ENCODE measurements at places on chromosomes 4 and X.

DNA sequence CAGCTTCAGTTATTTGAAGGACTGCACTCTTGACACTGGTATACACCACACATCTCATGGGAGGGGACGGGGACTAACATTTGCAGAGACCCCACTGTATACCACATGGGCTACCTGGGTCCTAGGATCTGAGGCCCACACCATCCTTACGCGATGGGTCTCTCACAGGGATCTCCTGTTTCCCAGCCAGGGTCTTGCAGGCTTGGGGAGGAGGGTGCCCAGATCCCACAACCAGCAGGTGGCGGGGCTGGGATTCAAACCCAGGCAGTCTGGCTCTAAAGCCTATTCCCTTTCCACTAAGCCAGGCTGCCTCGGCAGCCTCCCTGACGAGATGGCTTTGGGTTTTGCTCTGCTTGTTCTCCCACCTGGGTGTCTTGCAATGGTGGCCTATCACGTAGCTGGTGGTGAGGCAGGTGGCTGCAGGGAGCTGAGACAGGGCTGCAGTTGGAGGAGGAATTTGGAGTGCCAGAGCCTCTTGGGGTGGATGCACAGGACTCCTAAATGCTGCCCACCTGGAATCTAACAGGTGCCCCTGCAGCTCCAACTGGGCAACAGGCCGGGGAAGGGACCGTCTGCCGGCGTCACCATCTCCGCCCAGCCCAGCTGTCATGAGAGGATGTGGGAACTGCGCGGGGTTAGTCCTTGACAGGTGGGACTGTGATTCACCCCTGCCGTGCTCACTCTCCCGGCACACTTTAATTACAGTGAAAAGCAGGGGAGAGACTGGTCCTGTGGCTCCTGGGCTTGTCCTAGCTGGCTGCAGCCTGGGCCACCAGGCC, 110.7 kb downstream of the PSAPL1 start:
- no peak for DNase-seq

DNA sequence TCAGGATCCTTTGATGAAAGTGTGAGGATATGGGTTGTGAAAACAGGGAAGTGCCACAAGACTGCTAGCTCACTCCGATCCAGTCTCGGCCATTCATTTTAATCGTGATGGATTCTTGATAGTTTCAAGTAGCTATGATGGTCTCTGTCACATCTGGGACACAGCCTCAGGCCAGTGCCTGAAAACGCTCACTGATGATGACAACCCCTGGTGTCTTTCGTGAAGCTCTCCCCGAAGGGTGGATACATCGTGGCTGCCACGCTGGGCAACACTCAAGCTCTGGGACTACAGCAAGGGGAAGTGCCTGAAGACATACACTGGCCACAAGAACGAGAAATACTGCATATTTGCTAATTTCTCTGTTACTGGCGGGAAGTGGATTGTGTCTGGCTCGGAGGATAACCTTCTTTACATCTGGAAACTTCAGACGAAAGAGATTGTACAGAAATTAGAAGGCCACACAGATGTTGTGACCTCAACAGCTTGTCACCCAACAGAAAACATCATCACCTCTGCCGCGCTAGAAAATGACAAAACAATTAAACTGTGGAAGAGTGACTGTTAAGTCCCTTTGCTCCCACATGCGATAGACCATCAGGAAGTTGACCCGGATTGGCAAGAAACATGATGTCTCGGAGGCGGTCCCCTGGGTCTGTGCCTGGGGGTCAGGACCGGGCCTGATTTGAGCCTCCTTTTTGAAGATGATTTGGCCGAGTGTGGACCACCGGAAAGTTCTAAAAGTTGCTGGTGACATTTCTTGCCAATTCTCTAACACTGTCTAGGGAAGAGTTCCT, 22.2 kb downstream of the LIAS start:
- no peak for DNase-seq

- no peak for DNase-seq
These were observed 29.0 kb downstream of the PDHA1 start for GRCh38 chrX:19372547-19373331.

DNA sequence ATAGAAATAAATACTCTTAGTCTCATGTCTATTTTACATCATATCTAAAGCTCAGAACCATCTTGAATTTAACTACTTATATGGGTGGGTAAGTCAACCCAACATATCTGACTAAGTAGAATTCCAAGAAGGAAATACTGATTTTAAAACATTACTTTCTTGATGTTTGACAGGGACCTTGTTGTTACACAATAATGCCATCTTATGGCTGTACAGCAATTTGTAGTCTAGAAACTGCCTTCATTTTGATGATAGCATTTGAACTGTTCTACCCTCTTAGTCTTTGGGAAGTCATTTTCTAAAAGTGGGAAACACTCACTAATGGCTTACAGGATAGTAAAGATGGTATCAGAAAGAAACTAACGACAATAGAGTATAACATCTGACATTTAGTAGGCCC, 929.5 kb downstream of the DMD start:
- DNase-seq: no peak

DNA sequence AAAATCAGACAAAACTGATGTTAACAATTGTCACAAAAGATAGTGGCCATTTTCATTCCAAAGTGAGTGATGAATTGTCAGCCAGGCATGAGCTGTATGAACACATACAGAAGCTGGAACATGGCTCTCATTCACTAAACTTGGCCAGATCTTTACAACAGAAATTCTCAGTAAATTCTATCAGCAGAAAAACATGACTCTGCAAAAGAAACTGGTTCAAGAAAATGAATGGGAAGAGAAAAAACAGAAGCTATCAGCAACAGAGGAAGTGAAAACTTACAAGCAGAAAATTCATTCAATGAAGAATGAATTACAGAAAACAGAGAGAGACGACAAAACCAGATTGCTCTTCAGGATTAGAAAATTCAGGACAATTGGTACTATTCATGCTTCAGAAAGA, 249.6 kb downstream of the COL25A1 start:
- no peak for DNase-seq

DNA sequence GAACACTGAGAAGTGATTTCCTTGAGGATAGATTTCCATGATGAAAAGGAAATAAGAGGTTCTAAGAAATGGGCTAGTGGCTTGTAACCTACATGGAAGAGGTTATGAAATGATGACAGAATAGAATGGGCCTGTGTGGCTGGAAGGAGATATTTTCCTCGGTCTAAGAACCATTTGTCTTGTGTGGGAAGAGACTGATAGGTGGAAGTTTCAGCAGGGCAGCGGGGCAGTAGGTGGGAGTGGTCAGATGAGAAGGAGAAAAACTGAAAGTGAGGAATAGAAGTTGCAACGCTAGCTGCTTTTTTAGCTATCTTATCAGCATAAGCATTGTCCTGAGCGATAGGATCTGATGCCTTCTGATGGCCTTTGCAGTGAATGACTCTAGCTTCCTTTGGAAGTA, 211.4 kb upstream of the GALNT7 start:
- DNase-seq: no peak

DNA sequence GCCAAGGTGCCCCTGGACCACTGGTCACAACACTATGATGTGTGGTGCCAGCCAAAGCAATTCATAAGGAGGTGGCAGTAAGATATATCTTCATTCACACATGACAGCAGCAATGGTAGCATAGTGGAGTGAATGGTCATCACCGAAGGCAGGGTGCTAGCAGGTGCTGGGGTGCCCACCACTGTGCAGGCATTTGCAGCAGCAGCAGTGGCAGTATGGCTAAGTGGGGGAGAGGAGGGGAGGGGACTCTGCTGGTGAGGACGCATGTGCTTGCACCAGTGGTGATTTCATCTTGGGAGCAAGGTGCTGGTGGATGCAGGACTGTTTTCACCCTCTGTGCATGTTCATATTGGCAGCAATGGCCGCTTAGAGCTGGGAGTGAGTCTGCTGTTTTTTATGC, 419.1 kb upstream of the KLHL4 start:
- no peak for DNase-seq

GRCh38 chr4:903066-904046, 28.8 kb downstream of the GAK start:
- DNase-seq: no peak

GRCh38 chrX:8366481-8366880, 98.1 kb upstream of the VCX3B start:
- DNase-seq: no peak

DNA sequence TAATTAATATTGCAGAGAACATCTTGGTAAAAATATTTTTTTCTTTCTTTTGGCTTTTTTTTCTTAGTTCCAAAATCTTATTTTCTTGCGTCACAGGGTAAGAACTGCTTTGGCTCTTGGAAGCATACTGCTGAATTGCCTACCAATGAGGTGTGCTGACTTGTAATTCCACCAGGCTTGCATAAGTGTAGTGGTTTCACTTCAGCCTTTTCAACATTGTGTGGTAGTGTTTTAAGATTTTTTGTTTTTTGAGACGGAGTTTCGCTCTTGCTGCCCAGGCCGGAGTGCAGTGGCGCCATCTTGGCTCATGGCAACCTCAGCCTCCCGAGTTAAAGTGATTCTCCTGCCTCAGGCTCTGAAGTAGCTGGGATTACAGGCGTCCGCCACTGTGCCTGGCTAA, 42.4 kb downstream of the N4BP2 start:
- DNase-seq: no peak

GRCh38 chr4:156116991-156117390, 163.3 kb upstream of the CTSO start:
- DNase-seq: no peak

All from sciatic nerve (tissue), 2 donors.